Cardiac fibroblast (primary cell): ENCODE measurements at places on chromosomes 12 and 14.

DNA sequence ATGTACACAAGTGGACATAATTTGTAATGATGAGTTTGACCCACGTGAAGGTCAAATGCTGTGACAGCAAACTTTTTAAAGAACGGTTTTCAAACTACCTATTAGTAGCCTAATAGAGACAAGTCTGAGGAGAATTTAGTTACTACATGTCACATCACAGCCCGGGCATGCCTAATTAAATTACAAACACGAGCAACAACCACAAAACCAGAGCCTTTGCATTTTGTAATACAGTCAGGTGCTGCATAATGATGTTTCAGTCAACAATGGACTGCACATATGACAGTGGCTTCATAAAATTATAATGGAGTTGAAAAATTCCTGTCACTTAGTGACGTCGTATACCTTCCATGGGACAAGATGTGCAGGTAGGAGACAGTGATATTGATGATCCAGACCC is 274.5 kb downstream of the DACT1 start:
- DNase-seq = no peak

- peak; percentile 96 for DNase-seq
These were observed 9.5 kb downstream of the EMP1 start for GRCh38 chr12:13205809-13206559.

DNA sequence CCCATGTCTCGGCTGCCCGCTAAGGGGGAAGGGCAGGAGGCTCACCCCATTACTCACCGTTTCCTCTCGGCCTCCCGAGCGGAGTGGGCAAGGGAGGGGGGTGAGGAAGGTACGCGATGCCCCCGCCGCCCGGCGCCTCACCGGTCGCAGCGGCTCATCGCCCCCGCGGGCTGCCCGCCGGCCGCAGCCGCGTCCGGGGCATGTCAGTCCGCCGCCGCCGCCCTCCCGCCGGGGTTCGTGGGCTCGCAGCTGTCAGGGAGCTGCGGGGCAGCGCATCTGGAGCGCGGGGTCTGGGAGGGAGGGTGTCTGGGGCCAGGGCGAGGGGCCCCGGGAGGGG is 461 bp downstream of the SLC8A3 start:
- DNase-seq = peak; percentile 2

DNA sequence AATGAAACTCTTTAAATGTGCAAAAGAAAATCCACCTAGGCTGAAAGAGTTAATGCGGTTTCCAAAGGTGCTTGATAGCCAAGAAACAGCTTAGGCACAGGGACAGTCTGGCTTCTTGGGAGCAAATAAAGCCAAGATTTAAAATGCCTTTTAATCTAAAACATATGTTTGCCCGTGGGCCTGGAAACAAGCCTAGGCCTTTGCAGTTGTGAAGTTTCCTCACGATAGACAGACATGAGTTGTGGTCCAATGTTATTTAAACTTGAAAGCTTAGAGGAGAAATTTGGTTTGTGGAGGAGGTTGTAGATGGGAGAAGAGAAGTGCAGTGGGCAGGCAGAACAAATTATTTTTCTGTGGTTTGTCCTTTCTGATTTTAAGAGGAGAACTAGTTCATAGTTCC is 29.8 kb downstream of the PROX2 start:
- DNase-seq = peak; percentile 64

GRCh38 chr12:120922279-120922678 is 18.1 kb upstream of the SPPL3 start:
- no peak for DNase-seq

GRCh38 chr14:53514197-53514596 is 361.1 kb upstream of the DDHD1 start:
- no peak for DNase-seq

- DNase-seq = no peak
These were observed 14.9 kb downstream of the STXBP6 start for GRCh38 chr14:25034803-25035681.

GRCh38 chr12:124267205-124267778 is 27.6 kb upstream of the RFLNA start:
- DNase-seq = no peak

GRCh38 chr14:64541972-64542835 is 1.7 kb downstream of the HSPA2 start:
- DNase-seq = no peak

GRCh38 chr12:114415525-114415868 is 9.6 kb upstream of the TBX5 start:
- no peak for DNase-seq

DNA sequence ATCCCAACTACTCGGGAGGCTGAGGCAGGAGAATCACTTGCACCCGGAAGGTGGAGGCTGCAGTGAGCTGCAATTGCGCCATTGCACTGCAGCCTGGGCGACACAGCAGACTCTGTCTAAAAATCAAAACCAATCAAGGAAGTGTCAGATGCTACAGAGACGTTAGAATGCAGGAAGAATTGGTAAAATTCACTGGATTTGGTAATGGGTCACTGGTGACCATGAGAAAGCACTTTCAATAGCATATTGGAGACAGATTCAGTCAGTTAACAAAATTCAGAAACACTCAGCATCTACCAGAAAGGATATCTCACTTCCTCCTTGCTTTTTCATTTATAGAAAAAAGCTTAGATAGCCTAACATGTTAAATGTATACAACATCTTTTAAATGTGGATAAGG is 17.5 kb downstream of the BIN2 start:
- no peak for DNase-seq
